ENCODE measurements at places on chromosomes 12 and 14. TPM values are rescaled to one million over a fixed set of nuclear protein-coding genes. Genes with fewer than 3 reads are reported as not detected.
A peak's percentile ranks its signal among the peaks of the same experiment; 100 is the strongest.

DNA sequence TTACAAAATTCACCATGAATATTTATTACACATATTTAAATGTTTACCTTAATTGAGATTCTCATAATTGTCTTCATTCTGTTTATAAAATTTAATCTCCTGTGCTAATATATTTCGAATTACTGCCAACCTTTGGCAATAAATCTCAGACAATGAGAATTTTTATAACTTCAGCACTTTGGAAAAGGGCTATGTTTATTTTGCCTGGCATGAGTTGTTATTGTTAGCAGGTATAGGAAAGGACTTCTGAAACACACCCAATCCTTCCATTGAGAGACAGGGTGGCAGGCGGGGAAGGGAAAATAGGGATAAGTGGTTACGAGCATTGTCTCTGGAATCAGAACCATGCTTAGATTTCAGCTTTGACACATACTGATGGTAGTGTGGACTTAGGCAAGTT lies 12.1 kb upstream of the MSRB3 start:
- DNase-seq, result no peak

- peak; percentile 9 for DNase-seq
These were observed 617 bp downstream of the TTC8 start for GRCh38 chr14:88825078-88825458.

DNA sequence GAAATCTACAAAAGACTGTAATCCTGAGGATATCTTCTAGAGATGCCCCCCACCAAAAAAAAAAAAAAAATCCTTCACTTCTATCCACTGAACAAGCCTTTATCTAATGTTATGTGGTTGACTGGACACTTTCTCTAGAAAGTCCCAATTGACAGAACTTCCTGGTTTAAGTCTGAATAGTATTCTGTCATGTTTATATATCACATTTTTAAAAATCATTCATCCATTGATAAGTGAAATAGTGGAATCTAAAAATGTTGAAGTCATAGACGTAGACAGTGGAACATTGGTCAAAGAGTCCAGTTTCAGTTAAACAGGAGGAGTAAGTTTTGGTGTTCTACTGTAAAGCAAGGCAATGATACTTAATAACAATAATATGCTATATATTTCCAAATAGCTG lies 297.0 kb downstream of the SSPN start:
- DNase-seq, result no peak

TPPP2 gene
- 3.0 TPM for polyA plus RNA-seq

DNA sequence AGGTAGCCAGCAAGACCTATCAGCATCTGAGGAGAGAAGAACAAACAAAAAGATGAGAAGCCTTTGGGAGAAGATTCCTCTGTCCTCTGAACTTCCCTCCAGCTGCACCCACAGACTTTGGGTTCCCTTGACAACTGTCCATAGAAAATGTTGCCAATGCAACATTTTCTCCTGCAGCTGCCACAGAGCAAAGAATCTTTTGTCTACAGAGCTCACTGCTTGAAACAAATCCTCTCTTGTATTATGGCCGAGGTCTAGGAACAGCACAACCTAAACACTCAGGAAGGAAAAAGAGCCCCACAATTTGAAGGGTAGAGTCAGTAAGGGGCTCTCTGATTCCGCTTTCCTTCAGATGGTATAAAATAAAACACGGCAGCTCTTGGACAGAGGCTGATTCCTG lies 14.3 kb downstream of the POMT2 start:
- DNase-seq, result no peak

GRCh38 chr12:27133022-27133590 lies 50.7 kb upstream of the C12orf71 start:
- DNase-seq, result no peak

- DNase-seq, result no peak
These were observed 33.0 kb downstream of the EMP1 start for GRCh38 chr12:13229504-13229903.

- no peak for DNase-seq
These were observed 116.6 kb upstream of the HIF1A start for GRCh38 chr14:61578745-61579144.

LRR1 gene
- 13.2 TPM for polyA plus RNA-seq

BDKRB1 gene
- 0.19 TPM for polyA plus RNA-seq

DNA sequence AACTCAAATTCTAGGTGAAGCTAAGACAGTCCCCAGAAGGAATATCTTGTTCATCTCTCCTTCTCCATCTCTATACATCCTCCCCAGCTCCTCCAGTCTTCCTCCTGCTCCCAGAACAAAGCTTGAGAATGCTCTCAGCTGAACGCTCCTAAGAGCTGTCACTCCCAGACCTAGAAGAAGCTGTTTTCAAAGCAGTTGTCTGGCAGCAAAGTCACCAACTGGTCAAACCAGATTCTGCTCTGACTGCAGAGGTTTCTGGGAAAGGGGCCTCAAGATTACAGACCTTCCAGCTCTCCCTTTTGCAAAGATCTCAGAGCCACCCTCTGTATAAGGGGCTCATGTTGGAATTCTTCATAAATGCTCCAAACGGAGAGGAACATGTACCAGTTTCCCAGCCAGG lies 9.6 kb upstream of the HSPB8 start:
- no peak for DNase-seq

GRCh38 chr14:68977718-68978171 lies 1.4 kb downstream of the ACTN1 start:
- no peak for DNase-seq

KRT72 gene
- not detected for polyA plus RNA-seq

- no peak for DNase-seq
These were observed 164.8 kb downstream of the ZFP36L1 start for GRCh38 chr14:68627868-68628604.

KRT3 gene
- not detected for polyA plus RNA-seq

DNA sequence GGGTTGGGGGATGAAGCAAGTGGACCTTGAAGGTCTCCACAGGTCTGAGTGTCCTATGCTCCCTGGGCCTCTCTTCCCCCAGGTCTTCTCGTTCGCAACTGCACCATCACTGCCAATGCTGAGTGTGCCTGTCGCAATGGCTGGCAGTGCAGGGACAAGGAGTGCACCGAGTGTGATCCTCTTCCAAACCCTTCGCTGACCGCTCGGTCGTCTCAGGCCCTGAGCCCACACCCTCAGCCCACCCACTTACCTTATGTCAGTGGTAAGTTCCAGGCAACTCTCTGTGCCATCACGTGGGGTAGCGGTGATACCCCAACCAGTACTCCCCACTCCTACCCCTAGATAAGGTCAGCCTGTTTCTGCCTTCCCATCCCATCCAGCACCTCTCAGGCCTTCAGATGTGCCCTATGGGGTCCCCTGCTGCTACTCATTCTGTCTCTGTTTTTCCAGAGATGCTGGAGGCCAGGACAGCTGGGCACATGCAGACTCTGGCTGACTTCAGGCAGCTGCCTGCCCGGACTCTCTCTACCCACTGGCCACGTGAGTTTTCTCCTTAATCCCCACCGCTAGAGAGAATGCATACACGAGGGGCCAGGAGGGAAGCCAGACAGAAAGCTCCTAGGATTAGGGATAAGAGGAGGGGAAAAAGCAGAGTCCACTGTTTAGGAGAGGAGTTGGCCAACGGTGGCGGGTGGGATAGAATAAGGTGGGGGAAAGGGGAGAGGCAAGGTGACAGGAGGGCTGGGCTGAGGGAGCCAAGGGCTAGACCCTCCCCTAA lies 1.6 kb upstream of the TAPBPL start:
- no peak for DNase-seq

- no peak for DNase-seq
These were observed 1659.2 kb upstream of the FLRT2 start for GRCh38 chr14:83870546-83871270.

ARG2 gene
- polyA plus RNA-seq, result 9.5 TPM

DNA sequence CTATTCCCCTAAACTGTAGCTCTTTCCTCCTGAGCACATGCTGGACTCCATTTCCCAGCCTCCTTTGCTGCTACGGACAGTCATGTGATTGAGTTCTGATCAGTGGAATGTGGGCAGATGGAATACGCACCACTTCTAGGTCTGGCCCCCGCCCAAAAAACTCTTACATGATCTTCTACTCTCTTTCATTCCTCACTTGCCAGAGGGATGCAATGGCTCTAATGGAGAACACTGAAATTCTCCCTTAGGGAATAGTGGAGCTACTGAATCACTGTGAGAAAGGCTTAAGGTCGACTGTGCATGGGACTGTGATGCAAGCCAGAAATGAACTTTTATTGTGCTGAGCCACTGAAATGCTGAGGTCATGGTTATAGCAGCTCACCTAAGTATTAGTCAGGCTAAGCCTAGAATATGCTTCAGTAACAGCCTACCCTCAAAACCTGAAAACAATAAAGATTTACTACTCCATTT lies 13.0 kb upstream of the TMED2 start:
- no peak for DNase-seq

GRCh38 chr14:93984987-93985410 lies 8.6 kb upstream of the ASB2 start:
- DNase-seq, result no peak

DNA sequence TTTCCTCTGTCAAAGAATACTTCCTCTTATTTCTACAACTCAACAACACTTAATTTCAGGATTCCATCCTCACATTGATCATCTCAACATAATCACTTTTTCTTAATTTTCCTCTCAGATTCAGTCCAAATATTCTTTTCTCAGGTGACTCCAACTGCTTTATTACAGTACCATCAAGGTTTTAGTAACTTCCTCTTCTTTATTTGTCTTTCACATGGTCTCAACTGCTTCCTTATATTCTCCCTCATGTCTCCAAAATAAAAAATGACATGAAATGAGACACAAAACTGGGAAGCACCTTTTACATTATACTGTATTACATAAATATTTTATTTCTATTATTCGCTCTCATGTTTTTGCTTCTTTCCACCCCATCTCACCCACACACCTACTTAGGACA lies 55.5 kb downstream of the PPP2R5E start:
- DNase-seq, result no peak

DNA sequence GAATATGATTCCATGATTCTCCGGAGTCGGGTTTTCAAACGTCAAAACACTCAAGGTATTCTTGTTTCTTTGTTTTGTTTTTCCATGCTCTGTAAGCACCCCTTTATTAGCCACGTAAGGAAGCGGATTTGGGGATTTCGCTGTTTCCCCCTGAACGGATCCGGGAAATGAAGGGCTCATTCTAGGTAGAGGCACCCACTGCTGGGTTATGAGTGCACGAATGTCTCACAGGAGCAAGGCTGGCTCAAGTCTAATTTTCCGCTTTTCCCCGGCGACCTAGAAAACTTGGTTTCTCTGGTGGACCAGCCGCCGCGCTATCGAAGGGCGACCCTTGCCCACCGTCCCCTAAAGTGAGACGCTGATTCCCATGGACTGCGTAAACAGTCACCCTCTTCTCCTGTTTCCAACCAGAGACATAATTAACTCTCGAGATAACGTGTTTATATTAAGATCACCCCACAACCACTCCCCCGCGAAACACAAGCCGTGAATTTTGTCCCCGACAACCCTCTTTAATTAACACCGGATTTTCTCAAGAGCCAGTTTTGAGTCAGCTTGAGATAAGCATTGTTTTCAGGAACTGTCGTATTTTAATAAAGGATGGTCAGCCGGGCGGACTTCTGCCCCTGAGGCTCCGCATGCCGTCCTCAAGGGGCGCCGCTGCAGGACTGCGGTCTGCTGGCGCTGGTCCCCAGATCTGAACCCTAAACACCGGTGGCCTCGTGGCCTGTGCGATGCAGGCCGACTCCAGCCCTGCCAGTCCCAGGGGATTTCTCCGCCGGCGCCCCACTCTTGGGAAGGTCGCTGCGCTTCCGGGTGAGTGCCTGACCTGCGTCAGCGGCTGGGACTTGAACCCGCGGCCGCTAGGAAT lies 515 bp upstream of the ABCC9 start:
- DNase-seq, result peak; percentile 56

GRCh38 chr12:73514672-73515071 lies 1023.0 kb upstream of the ATXN7L3B start:
- DNase-seq, result no peak

RALGAPA1 gene
- polyA plus RNA-seq, result 33.8 TPM

DNA sequence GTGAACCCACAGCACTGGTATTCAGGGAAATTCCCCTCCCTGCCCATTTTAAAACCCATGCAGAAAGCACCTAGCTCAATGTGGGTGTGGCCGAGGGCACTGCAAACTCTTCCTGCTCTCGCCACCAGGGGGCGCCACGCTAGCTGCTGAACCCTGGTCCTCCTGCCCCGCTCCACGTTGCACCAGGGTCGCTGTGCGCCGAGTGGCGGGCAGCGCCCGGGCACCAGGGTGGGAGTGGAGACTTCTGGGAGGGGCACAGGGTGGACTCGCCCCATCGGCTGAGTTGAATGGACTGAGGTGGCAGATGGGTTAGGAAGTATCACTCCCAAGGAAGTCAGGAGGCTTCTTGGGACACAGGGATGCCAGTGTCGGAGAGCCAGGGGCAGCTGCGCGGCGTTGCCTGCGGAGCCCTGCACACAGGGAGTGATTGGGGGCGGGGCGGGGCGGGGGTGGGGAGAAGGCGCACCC lies 48.1 kb upstream of the BCL11B start:
- DNase-seq, result peak; percentile 15

DNA sequence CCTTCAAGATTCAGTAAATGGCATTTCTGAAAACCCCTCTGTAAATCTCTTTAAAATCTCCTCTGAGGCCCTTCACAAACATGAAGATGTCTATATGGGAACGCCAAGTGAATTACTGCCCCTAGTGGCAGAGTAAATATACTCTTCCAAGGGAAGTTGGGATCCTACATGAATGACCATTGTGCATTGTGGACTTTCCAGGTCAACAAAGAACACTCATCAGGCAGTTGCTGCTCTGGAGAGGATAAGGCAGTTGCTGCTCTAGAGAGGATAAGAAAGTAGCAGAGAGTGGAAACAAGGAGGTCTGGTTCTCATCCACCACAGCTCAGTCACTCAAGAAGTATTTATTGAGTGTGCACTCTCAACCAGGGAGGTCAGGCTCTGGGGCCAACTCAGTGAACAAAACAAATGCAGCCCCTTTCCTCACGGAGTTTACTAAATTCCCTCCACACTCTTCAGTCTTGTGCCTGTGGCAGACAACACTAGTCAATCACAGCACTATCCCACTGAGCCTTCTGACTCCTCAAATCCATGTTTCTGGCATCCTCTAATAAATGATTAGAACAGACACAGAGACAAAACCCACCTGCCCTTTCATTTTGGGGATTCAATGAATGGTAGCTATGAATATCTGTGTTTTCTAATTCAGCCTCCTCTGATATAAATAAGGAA lies 52.9 kb downstream of the SVOP start:
- DNase-seq, result no peak

DNA sequence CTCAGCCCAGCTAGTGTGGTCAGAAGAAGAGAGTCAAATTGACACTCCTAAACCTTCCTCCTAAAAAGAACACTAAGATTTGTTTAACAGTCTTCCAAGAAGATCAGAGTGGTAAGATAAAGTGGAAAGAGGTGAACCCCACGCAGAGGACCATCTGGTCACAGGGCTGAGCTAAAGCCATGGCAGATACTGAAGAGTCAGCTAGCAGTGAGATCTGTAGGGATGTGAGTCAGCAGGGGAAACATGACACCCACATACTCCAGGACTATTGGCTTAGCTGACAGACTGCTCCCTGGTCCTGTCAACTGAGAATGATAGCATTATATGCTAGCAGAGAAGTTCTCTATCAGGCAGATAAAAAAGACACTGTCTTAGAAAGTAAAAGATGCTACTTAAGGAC lies 269.4 kb upstream of the ALG10 start:
- DNase-seq, result no peak

TUNAR gene
- 1.4 TPM for polyA plus RNA-seq

C12orf60 gene
- 6.2 TPM for polyA plus RNA-seq

Data from right renal cortex interstitium (tissue), 3 donors.